Suppressor macrophage treated with lipopolysaccharide for 1 hour (primary cell): ENCODE measurements at places on chromosomes 1 and 21.
A peak's percentile ranks its signal among the peaks of the same experiment; 100 is the strongest.

- DNase-seq, result no peak
Observed at GRCh38 chr1:113534130-113534817, 144.0 kb downstream of the MAGI3 start.

DNA sequence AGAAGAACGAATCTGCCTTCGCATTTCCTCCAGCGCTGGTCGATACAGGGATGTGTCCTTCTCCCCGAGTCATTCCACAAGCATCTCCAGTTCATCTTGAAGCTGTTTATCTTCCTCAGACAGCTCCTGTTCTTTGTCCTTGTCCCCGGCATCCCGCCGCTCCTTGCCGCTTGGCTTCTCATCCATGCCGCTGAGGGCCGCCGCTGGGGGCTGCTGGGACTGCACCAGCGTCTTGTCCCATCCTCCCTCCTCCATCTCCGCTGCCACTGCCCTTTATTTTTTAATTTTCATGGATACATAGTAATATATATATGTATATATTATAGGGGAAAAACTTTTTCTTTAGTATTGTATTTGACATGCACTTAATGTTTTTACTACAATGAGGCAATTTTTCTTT is 53.4 kb downstream of the FMN2 start:
- DNase-seq, result no peak

DNA sequence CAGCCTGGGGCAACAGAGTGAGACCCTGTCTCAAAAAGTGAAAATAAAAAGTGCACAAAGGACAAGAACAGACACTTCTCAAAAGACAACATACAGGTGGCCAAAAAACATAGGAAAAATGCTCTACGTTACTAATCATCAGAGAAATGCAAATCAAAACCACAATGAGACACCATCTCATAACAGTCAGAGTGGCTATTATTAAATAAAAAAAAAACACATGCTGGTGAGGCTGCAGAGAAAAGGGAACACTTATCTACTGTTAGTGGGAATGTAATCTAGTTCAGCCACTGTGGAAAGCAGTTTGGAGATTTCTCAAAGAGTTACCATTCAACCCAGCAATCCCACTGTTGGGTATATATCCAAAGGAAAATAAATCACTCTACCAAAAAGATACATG is 173.2 kb downstream of the SMYD3 start:
- DNase-seq, result no peak

DNA sequence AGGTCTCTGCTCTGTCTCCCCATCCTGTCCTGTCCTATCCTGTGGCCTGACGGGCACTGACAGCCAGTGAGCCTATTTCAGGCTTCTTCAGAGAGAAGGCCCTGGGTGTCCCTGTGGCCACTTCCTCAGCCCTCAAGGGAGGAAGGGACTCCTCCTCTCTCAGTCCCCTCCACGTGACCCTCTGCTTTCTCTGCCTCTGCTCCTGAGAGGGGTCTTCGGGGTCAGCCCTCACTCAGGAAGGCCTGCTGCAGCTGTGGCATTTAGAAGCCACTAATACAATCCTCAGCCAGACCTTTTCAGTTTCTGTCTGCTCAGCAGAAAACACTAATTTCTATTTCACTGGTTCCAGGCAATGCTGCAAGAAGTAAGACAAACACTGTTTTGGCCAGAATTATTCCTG is 43.6 kb upstream of the ETV3 start:
- no peak for DNase-seq

DNA sequence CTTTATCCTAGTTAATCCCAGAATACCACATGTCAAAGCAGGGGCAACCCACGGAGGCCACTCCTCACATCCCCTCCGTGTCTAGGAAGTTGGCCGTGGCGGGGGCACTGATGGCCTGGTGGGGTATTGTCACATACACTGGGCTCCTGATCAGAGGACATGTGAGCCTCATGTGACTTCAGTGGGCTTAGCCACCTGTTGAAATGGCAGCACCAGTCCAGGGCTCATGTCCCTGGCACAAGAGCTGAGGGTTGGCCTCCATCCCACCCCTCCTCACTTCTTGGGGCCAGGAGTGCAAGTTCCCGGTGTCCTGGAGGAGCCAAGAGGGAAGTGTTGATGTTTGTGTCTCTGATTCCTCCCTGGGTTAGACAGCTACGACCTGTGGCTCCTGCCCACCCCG is 313.4 kb downstream of the CAMTA1 start:
- no peak for DNase-seq

DNA sequence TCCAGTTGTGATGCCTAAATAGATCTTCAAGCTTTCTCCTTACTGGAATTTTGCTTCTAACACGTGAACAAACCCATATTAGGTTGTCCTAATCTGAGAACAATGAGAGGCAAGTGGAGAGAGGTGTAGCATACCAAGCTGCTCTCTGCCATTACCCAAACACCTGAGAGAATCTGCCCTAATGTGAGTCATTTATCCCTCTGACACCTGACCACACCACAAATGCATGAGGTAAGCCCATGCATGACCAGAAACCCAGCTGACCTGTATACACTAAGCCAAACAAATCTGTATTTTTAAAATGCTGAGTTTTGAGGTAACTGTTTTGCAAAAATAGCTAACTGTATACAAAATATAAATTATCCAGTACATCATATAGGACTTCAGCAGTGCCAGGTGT is 1458.1 kb upstream of the B3GALT2 start:
- DNase-seq, result no peak

- no peak for DNase-seq
Observed at GRCh38 chr1:76147917-76148316, 73.4 kb downstream of the ST6GALNAC3 start.

DNA sequence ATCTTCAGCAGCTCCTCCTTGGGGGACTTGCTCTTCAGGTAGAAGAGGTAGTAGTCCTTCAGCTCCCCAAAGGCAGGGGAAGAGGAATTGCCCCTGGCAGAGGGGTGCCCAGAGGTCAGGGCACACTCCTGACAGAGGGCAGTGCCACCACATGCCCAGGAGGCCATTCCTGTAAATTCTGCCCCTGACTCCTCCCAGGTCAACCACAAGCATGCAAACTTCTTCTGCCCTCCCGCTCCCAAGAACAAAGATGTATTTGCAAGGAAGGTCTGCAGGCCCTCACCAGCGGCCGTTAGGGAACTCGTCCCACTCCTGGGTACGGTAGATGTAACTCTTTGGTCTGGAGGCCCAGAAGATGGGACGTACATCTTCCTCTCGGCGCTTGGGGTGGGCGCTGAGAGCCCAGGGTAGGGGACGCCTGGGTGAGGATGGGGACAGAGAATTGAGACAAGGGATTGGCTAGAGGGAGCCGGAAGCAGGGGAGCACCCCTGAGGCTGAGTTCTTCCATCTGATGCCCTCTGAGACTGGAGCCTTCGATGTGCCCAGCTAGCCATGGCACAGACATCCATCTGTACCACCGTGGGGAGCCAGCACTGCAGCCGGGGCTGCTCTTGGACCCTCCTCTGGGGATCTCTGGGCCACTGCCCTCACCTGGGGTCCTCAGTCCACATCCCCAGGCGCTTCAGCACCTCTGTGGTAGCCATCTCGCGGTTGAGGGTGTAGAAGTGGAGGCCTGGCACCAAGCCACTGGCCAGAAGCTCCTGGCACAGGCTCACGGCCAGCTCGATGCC is 11.1 kb downstream of the MTHFR start:
- no peak for DNase-seq

- DNase-seq, result peak; percentile 67
Observed at GRCh38 chr21:35423709-35424108, 374.6 kb upstream of the RUNX1 start.

DNA sequence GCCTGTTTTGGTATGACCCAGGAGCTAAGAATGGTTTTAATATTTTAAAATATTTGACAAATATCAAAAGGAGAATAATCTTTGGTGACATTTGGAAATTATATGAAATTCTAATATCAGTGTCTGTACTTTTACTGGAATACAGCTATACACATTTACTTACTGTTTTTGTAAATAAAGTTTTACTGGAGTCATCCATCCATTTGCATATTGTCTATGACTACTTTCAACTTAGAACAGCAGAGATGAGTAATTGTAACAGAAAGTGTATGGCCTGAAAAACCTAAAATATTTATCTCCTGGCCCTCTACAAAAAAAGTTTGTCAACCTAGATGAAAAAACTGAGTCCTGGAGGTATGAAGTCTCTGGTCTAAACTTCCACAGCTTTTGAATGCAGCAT is 5.8 kb upstream of the MAP3K7CL start:
- DNase-seq, result no peak

- no peak for DNase-seq
Observed at GRCh38 chr21:45546636-45547544, 4.7 kb upstream of the SLC19A1 start.

DNA sequence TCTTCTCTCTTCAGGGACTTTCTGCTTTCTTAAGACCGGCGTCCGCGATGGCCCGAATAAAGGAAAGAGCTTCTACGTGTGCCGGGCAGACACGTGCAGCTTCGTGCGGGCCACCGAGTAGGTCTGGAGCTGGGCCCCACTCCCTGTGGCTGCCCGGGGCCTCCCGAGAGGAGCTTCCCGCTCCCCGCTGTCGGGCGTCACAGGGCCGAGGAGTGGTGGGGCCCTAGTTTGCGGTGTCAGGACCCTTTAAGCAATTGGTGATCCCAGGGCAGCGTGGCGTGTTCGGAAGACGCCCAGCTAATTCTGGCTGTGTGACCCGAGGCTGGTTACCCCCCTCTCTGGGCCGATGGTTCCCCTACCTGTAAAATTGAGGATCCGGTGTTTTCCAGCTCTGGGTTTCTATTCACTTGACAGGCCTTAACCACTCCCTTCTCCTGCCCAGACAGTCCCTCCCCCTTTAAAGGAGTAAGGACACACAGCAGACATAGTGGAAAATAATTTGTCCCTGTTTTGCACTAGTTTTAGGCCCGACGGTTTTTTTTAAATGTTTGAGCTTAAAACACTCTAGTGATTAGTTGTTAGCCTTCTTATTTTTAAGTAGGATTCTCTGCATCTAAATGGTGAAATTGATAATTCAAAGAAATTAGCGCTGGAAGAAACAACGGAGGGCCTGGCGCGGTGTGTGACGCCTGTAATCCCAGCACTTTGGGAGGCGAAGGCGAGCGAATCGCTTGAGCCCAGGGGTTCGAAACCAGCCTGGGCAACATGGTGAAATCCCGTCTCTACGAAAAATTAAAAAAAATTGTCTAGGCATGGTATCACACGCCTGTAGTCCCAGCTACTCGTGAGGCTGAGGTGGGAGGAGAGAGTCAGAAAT is 553 bp downstream of the TTF2 start:
- DNase-seq, result peak; percentile 68

DNA sequence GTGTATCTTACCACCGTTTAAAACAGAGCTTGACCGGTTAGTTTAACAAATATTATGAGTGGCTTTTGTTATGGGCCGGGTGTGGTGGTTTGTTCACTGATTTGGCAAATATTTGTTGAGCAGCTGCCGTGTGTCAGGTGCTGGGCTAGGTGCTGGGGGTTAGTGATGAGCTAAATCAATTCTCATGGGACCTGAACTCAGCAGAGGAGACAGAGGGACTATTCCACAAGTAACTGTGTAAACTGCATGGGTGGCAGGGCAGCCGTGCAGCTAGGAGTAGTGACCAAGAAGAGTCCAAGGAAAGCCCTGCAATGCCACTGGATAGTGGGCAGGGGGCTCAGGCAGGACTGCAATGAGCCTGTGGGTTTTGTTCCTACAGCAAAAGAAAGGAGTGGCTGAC is 11.2 kb upstream of the C2CD2 start:
- DNase-seq, result no peak

DNA sequence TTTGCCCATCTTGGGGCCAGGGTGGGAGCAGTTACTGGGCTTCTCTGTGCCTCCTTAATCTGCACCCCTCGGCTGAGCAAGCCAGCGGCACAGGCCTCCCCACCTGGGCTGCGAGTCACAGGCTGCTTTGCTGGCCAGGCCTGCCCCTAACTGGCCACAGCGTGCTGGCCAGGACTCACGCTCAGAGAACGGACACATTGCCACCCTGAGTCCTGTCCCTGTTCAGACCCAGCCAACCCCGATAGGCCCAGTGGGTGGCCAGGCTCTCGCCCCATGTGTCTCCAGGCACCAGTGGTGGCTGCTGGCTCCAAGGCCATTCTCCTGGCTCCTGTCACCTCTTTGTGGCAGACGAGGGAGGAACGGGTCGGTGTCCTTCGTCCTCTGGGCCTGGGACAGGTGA is 61.3 kb downstream of the MORN1 start:
- DNase-seq, result no peak

- DNase-seq, result peak; percentile 4
Observed at GRCh38 chr1:90616395-90616794, 100.7 kb downstream of the BARHL2 start.

DNA sequence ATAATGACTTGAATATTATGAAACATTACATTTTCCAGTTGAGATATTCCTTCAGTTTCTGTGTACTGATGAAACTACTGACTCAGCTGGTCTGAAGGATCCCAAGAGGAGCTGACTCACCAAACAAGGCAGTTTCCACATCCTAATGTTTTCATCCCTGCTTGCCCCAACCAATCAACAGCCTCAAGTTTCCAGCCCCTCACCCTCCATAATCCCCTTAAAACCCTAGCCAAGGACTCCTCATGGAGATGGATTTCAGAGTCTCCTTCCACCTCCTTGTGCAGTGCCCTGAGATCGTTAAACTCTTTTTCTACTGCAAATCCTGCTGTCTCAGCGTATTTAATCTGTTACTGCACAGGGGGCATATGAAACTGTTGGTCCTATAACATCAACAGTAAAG is 83.1 kb upstream of the HAO2 start:
- DNase-seq, result no peak

DNA sequence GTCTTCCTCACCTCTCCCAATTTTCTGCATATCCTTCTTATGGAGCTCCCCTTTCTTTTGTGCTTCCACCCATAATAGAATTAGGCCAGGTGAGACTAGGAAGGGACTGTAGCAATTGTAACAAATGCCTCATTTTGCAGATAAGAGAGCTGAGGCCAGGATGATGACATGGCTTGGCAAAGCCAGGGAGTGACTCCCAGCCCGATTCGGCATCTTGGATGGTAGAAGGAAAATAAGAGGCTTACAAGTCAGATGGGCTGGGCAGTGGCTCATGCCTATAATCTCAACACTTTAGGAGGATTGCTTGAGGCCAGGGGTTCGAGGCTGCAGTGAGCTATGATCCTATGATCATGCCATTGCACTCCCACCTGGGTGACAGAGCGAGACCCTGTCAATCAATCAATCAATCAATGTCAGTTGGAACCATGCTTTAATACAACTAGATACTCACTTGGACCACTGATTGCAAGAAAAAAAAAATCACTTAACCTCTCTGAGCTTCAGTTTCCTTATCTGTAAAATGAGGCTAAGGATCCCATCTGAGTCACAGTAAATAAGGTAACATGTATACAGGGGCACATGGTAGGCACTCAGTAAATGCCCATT is 51.6 kb downstream of the PLEKHA6 start:
- DNase-seq, result no peak

DNA sequence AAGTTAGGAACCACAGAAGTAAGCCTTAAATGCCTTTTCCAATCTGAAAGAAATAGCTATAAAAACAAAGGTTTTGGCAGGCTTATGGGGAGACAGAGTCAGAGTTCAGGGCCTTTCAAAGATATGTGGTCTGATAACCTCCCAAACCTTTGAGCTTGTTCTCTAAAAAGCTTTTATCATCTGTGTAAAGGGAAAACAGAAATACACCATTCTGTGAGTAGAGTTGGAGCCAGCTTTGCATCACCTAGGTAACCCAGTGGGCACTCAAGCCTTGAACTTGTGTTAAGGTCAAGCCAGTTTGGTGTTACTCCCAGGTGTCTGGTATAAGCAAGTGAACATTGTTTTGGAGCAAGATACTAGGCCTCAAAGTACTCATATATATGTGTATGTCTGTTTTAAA is 50.1 kb downstream of the LAMC1 start:
- DNase-seq, result no peak
